Right cardiac atrium (tissue), 5 donors: ENCODE measurements at places on chromosomes 3 and 15. TPM values are rescaled to one million over a fixed set of nuclear protein-coding genes. Genes with fewer than 3 reads are reported as not detected.

- DNase-seq: no peak
These were observed 3.9 kb upstream of the SAMD7 start for GRCh38 chr3:169907476-169907875.

DNA sequence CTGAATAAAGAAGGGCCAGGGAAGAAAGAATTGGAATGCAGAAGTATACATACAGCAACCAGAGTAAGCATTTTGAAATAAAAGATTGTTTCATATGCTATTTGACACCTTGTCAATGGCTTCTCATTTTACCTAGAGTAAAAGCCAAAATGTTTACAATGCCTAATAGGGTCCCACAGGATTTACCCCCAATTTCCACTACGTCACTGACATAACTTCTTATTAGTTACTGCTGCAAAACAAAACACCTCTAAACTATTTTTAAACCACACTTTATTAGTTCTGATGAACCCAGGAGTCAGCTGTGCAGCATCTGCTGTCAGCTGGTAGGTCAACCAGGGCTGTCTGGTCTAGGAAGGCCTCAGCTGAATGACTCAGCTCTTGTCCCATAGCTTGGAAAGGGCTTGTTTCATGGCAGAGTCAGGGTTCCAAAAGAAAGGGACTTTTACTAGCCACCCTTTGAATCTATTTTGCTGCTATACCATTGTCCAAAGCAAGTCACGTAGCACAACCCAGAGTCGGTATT lies 945.1 kb downstream of the EPHA3 start:
- no peak for DNase-seq

KCNMB2 gene
- 4.5 TPM for total RNA-seq

TERC gene
- 1.2 TPM for total RNA-seq

MFAP1 gene
- 21.2 TPM for total RNA-seq

ST8SIA2 gene
- total RNA-seq: 0.06 TPM

HES1 gene
- 59.5 TPM for total RNA-seq

RASL12 gene
- 70.4 TPM for total RNA-seq

LNP1 gene
- 4.8 TPM for total RNA-seq

CASR gene
- not detected for total RNA-seq

- DNase-seq: no peak
These were observed 38.9 kb downstream of the TOPAZ1 start for GRCh38 chr3:44280631-44281030.

DNA sequence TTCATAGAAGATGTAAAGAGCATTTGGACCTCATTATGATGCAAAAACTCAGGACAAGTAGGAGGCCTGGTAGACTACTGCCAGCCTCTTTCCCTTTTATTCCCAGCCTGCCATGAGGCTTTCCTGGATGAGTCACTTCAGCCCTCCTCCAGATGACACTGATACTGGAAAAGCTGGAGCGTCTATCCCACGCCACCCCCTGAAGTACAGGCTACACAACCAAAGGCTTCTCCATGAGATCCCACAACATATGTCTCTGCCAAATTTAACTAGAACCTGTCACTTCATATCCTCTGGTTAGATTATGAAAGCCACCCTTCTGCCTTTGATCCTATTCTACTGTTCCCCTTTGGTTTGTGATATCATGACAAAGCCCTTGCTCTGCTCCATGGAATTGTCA lies 56.1 kb upstream of the CPNE4 start:
- DNase-seq: no peak
